ENCODE measurements at places on chromosomes 6 and 20.

- DNase-seq: no peak
These were observed at the start of gene FRMD1 for GRCh38 chr6:168078943-168079405. TSS of gene FRMD1 (minus strand) at chr6:168079212. CDS start at chr6:168079094, 118 bp downstream.

DNA sequence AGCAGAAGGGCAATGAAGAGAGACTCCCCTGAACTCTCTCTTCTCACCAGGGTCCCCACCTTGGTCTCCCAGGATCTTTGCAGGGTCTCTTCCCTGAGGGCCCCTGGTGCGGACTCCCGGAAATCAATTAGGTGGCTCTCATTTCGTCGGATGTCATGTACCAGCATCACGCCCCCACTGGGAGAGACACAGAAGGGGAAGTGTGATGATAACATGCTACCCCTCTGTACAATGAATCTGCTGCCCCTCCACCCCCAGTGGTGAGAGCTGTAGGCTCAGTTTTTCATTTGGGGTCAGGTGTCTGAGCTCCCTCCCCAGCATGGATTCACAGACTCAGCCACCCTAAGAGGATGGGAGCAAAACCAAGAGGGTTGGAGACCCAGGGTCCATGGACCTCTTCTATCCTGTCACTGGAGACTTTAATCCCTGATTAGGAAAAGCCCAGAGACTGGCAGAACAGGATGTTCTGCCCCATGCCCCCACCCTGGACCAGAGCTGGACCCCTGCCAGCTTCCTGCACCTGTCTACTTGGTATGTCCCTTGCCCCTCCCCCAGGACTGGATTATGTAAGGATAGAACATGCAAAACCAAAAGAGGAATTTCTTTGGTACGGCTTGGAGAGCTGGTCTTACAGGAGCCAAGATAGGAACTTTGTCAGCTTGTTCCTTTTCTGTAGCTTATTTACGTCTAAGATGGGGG, 11.1 kb downstream of the GGT7 start:
- no peak for DNase-seq

DNA sequence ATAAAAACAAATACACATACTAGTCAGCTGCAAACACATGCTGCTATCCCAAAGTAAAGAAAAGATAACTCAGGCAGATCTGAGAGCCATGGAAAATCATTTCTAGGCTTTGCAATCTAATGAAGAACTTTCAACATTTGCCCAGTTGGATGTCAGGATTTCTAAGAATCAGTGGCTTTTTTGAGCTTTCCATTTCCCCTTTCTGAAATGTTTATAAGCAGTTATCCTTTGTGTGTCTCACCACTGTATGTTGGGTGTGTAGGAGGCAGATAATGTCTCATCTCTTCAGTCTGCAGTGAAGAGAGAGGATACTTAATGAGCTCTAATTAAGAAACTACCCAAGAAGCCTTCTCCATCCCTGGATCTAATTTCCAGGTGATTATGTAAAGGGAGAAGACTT, 43.6 kb downstream of the RGS17 start:
- no peak for DNase-seq

GRCh38 chr20:54479138-54479906, 3.9 kb downstream of the DOK5 start:
- DNase-seq: no peak

- DNase-seq: no peak
These were observed at the start of gene TIAM2 for GRCh38 chr6:154995254-154996015. TSS of gene TIAM2 (plus strand) at chr6:154995315. CDS start at chr6:155129224, 133,909 bp downstream.

DNA sequence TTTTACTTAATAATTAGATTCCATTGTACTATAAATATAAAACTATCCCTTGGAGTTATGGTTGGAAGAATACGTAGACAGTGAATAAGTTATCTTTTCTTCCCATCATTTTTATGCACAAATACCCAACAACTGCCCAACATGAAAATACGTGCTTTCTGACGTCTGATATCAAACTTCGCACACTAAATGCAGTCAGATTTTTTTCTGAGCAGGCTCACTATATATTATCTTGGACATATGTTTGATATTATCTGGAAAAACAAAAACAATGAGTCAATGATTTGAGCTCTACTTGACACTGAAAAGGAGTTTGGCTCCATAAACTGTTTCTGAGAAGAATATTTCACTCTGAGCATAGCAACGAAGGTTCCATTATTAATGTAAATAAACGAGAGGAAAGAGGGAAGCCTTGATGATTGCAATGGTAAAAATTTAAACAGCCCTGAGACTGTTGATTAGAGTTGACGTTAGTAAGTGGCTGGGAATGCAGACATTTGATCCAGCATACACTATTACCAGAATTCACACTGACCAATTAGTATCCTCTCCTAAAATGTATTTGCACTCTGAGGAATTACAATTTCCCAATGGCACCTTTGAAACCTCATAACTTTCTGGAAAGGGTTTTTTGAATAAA, 1090.0 kb downstream of the EPHA7 start:
- no peak for DNase-seq

- peak; percentile 40 for DNase-seq
These were observed 125.0 kb upstream of the JAG1 start for GRCh38 chr20:10798811-10799210.

DNA sequence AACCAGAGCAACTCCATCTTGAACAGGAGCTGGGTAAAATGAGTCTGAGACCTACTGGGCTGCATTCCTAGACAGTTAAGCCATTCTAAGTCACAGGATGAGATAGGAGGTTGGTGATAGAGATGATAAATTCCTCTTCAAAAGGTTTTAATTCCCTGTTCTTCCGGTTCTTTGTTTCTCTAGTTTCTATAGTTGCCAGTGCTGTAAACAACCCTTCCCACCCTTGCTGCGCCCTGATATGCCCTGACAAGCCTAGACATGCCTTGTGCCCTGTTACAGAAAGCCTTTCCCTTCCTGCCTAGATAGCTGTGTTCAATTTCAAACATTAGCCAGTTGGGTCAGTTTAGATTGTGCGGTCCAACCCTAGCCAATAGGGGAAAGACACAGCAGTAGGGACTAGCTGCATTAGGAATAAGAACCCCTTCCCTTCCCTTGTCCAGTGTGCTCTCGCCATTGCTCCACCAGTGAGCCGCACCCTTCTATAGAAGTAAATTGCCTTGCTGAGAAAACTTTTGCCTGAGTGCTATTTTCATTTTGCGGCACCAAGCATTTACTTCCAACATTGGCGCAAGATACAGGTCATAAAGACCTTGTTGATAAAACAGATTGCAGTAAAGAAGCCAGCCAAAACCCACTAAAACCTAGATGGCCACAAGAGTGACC, 52.5 kb upstream of the CCN2 start:
- DNase-seq: no peak

- DNase-seq: no peak
These were observed 31.3 kb downstream of the KCNK15 start for GRCh38 chr20:44776980-44777379.

DNA sequence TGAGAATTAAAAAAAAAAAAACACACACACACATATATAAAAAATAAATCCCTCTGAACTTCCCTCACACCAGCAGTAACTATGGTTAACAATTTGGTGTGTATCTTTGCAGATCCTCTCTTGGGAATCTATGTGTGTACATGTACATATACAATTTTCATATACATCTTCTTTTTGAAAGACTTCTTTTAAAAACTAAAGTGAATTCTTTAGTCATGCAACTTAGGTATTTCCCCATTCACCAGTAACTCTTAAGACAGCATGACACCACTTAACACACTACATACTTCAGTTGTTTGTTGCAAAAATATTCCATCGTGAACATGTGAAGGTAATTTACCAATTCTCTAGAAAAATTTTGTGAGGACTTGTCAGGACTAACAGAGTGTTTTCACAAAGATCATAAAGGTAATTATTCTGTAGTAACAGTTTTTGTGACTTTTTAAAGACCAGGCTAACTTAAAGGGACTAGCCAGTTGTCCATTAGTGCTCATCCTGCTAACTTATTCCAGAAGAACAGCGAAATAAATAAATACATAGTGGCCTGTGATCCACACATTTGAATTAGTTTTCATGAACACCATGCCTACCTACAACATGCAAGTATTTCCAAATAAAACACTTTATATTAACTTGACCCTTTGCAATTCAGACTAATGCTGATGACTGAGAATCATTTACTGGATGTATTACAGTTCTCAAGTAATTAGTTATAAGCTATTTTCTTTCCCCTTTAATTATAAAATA, 12.1 kb downstream of the RBM39 start:
- DNase-seq: no peak

GRCh38 chr20:36969051-36969450, 17.5 kb upstream of the SAMHD1 start:
- no peak for DNase-seq

- no peak for DNase-seq
These were observed 278.5 kb upstream of the MAN1A1 start for GRCh38 chr6:119627908-119628669.

DNA sequence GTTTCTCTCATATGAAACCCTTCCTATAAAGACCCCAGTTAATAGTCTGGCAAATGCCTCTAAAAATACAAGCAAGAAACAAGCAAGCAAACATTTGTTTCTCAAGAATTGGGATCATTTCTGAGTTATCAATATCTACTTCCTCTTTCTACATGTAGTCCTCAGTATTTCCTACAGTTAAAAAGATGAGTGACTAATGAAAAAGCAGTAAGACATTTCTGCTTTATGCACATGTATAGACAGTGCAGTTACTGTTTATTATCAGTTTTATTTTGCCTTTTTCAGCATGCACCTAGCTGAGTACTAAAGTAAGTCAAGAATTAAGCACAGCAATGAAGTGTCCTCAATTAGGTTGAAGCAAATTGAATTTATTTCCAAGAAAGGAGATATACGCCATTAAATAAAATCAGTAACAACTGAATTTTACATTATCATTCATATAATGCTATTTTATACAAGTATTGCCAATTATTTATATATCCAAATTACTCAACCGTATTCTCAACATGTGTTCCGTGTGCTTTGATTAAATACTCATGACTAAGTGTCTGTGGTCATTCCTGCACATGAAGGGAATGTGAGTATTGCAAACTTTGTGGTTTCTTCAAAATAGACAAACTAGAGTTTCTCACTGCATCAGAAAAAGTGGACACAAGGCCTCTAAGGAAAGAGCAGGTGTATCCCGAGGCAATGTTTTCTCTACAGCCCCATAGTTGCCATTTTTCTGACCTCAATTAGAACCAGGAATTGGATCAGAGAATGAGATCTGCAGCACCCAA, 159.3 kb upstream of the MARCKS start:
- no peak for DNase-seq

- DNase-seq: no peak
These were observed 166.9 kb upstream of the RNF24 start for GRCh38 chr20:4181956-4182945.

- no peak for DNase-seq
These were observed 44.9 kb upstream of the RNF24 start for GRCh38 chr20:4060064-4060795.

- no peak for DNase-seq
These were observed 13.6 kb downstream of the RIPOR2 start for GRCh38 chr6:24922170-24922569.

- no peak for DNase-seq
These were observed 96.9 kb downstream of the LY86 start for GRCh38 chr6:6685249-6686040.

GRCh38 chr6:121216928-121217327, 117.4 kb downstream of the TBC1D32 start:
- no peak for DNase-seq

- no peak for DNase-seq
These were observed 8.1 kb downstream of the TLDC2 start for GRCh38 chr20:36883977-36884535.

GRCh38 chr6:33797626-33798342, 6.0 kb downstream of the MLN start:
- DNase-seq: no peak

DNA sequence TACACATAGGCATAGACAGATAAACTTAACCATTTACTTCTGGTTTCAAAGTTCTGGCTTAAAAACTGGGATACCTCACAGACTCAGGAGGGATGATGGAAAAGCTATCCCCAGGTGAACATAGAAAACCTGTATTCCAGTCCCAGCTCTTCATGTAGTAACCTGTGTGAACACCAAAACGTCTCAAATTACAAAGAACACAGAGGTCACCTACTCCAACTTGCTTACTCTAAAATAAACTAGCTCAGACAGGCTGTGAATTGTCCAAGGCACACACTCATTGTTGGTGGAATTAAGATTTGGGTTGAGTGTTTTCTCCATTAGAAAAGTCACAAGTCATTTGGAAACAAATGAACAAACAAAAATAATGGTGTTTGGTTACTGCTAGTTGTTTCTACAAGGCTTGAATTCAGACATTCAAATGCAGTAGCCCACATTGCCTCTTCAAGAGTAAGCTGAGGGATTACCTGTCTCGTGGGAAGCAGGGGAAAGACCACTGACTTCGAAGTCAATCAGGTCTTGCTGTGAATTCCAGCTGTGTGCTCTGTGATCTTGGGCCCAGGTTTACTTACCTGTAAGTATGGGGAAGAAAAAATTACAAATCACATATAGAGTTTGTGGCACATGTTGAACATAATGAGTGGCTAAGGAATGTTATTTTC, 48.2 kb upstream of the LRRC1 start:
- no peak for DNase-seq

DNA sequence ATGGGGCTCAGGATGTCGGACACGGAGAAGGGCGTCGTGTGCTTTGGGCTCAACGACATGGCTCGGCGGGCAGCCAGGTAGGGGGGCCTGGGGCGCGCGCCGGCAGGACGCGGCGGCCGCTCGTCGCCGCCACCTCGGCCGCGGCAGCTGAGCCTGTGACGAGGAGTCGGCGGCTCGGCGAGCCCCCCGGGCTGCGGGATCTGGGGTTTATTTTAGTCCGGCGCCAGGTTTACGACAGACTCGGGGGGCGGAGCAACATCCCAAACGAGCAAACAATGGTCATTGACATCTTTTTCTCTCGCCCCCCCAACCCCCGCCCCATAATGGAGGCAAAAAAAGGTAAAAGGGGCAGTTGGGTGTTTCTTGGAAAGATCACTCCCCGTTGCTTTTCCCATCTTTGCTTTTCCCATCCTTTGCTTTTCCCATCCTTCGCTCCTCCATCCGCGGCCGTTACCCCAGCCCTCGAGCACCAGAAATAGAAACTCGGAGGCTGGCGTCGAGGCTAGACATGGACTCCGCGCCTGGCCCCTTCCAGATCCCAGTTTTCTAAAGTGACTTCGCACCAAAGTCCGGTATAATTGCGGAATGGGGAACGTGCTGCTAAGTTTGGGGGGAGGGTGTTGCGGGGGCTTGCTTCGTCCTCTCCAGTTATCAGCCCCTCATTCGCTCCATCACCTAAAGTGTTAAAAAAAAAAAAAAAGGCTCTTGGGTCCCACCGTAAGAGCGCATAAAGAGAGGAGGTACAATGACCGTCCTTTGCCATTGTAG, at the start of gene NKX2-4:
Gene NKX2-4 (minus strand): TSS at position 186 of the 768 bp plus-strand sequence. CDS start 127 bp downstream, at position 59.
- no peak for DNase-seq

- DNase-seq: no peak
These were observed 226.9 kb downstream of the TTLL2 start for GRCh38 chr6:167551628-167552257.

DNA sequence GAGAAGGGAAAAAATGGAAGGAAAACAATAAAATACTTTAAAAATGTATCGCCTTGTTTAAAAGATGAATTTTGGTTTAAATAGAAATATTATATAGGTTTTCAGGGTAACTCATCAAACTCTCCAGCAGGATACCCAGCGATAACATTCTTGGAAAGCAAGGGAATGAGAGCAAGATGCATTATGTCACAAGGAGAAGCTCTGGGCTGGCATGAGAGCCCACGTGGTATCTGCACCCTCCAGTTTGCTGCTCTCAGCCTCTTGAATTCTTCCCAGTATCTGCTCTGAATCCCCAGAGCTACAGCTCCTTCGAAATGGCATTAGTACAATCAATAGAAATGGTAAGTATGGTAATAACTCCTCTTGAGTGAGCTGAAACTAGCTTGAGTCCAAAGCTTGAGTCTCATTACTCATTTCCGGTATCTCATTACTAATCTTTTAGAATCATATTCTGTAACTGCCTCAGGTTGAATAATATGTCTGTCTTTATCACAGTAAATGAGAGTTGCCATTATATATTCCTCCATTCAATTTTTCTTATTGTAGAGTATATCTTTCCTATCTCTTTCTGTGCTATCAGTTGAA, 4.9 kb upstream of the TMEM242 start:
- DNase-seq: no peak

All from NCI-H446 (cell line).